ENCODE measurements at places on chromosomes 1 and 21.

DNA sequence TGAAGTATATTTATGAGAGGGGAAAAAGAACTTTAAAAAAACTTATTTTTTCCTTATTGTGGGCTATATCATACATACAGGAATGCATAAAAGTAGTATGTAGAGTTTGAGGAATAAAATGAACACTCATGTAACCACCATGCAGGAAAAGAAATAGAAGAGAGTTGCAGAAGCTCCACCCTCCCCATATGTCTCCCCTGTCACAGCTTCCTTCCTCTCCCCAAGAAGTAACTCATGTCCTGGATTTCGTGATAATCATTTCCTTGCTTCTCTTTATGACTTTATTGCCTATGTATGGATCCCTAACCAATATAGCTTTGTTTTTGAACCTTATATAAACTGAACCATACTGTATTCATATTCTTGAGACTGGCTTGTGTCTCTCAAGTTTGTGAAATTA is 126.4 kb downstream of the ZZZ3 start:
- no peak for DNase-seq

- no peak for DNase-seq
These were observed 19.0 kb downstream of the SAMSN1 start for GRCh38 chr21:14526836-14527695.

- no peak for DNase-seq
These were observed 10.1 kb downstream of the GPATCH2 start for GRCh38 chr1:217620814-217621213.

GRCh38 chr1:117570988-117571409 is 34.8 kb upstream of the TENT5C start:
- DNase-seq: no peak

- DNase-seq: no peak
These were observed 313.9 kb downstream of the BARHL2 start for GRCh38 chr1:90402893-90403849.

DNA sequence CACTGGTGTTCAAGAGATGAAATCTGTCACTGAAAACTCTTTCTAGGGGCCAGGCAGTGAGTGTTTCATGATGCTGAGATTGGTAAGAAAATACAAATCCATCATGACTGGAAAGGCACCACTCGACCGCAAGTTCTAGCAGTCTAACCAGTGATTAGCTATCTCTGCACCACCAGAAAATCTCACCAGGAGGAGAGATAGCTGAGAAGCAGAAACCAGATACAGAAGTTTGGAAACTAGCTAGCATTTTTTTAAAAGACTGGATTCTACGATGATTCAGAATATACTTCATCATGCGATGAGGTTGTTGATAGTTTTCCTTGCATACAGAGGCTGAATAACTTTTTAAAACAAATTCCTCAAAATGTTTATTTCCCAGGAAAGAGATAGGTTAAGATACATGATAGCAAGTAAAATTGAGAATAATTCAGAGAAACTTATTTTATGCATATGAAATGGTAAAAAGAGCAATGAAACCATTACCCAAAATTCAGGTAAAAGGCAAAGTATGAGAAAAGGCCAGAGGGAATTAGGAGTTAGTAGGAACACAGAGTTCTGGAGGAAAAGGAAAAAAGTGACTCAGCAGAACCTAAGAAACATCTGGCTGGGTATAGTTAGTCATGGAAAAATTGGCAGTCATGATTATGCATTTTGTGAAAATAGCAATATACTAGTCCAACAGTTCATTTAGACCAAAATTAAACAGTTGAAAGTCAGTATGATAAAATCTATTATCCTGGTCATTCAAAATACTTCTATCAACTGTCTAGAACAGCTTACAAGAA is 3.3 kb upstream of the F3 start:
- DNase-seq: peak; percentile 17

DNA sequence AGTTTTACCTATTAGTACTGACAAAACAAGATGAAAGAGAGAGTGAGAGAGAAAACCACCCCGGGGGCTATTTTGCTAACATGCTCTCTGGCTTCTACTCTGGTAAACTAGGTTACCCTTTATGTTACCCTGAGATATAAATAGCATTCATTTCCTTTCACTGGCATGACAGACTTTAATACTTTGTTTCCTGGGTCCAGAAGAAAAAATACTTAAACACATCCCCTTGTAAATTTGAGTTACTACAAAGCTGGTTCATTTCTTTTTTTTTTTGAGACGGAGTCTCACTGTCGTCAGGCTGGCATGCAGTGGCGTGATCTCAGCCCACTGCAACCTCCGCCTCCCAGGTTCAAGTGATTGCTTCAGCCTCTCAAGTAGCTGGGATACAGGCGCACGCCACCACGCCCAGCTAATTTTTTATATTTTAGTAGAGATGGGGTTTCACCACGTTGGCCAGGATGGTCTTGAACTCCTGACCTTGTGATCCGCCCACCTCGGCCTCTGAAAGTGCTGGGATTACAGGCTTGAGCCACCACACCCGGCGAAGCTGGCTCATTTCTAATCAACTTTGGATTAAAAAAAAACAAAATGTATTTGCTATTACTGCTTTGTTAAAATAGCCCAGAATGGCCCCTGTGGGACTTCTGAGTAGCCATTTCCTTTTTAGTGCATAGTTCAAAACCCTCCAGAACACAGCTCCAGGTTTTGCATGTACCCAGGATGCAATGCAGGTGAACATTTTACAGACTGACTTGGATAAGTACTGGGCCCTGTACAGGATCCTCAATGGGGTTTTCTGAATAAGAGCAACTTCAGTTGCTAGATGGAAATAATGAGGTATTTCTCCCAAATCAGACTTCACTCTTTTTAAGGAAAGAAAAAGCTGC is 20.6 kb downstream of the INPP5B start:
- no peak for DNase-seq

- no peak for DNase-seq
These were observed 194.5 kb downstream of the DSCAM start for GRCh38 chr21:40652436-40652835.

DNA sequence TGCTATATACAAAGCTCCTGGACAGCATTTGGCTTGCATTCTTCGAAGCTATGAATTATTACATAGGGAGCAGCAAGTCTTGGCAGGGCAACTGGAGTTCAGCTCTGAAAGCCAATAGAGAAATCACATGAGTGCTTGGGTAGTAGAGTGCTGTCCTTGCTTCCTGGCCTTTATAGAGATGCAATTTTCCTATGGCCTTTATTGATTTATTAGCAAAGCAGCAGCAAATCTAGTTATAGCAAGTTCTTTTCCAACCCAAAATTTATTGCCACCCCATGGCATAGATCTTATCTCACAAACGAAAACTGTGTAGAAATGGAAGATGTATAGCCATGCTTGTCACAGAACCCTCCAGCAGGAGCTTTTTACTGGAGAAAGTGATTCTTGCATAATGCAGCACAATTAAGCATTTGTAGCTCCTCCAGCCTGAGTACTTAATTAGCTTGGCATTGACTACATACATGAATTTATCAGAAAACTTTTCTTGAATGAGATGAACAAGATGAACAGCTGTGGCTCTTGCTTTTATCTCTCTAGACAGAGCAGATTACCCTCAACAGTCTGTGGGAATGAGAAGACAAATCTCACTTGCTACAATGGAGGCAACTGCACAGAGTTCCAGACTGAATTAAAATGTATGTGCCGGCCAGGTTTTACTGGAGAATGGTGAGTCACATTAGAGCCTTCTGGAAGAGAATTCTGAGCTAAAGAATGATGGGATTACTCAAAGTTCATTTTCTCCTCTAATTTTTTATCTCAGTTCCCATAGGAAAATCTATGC is 170.1 kb downstream of the CRB1 start:
- DNase-seq: no peak

DNA sequence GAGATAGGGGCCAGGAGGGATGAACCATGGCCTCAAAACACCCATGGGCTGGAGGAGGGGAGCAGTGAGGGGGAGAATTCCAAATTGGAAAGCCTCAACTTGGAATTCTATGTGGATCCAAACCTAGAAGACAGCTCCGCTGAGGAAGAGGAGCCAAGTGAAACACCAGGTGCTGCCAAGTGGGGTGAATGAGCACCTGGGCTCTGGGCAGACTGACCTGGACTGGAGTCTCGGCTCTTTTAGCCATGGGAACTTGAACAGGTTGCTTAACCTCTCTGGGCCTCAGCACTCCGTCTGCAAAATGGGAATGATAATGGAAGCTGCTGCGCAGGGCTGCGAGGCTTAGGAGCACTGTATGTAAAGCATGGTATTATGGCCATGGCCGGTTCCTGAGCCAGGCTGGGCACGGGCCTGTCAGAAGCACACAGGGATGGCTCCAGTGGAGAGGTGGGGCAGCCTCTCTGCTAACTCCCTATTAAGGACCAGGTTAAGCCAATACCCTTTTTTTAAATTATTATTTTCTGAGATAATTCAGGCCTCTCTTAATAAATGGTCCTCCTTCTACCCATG is 81.5 kb downstream of the SYT2 start:
- no peak for DNase-seq

DNA sequence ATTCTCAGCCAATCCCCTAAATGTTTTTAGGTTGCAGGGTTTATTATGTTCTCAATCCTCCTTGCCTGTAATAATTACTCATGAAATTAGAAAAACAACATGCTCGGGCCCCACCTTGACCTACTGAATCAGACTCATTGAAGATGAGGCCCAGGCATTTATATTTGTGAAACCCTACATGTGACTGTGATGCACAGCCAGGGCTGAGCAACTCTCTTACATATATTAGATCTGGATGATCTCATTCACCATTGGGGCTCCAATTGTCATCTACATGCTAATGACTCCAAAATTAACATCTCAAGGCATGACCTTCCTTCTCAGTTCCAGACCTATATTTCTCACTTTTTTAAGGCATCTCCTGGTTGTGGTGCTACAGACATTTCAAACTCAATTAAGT is 103.3 kb downstream of the WDR3 start:
- no peak for DNase-seq

GRCh38 chr1:33633019-33633801 is 160.8 kb downstream of the ZSCAN20 start:
- peak; percentile 79 for DNase-seq

DNA sequence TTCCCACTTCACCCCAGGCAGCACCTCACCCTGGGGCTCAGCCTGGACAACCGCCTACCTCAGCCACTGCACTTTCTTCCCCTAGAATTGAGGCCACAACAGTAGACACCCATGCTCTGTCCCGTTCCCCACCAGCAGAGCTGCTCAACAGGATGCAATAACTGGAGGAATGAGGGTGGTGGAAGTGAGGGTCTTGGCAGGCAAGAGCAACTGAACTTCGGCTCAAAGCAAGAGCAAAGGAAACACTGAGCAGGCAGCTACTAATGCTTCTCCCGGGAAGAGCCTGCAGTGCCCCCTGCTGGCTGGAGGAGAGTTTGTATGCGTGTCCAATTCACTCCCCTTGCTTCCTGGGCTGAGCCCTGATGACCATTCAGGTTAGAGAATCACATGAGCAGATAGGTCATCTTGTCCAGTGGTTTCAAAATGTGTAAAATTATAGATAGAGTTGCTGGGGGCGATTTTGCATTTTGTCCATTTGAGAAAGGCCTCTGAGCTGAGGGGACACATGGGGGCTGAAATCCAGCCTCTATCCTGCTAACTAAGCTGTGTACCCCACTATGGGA is 13.9 kb downstream of the NT5C1A start:
- peak; percentile 79 for DNase-seq

- no peak for DNase-seq
These were observed 110.1 kb downstream of the MRPS6 start for GRCh38 chr21:34183331-34183928.

DNA sequence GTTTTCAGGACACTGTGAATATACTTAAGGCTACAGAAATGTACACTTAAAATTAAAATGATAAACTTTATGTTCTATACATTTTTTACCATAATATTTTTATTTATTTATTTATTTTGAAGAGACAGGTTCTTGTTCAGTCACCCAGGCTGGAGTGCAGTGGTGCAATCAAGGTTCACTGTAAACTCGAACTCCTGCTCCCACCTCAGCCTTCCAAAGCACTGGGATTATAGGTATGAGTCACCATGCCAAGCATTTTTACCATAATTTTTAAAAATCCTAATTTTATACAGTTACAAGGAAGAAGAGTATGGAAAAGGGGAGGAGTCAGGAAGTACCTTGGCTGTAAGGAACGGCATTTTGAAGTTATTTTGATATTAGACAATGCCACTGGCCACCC is 23.6 kb upstream of the ANGPTL3 start:
- DNase-seq: no peak

DNA sequence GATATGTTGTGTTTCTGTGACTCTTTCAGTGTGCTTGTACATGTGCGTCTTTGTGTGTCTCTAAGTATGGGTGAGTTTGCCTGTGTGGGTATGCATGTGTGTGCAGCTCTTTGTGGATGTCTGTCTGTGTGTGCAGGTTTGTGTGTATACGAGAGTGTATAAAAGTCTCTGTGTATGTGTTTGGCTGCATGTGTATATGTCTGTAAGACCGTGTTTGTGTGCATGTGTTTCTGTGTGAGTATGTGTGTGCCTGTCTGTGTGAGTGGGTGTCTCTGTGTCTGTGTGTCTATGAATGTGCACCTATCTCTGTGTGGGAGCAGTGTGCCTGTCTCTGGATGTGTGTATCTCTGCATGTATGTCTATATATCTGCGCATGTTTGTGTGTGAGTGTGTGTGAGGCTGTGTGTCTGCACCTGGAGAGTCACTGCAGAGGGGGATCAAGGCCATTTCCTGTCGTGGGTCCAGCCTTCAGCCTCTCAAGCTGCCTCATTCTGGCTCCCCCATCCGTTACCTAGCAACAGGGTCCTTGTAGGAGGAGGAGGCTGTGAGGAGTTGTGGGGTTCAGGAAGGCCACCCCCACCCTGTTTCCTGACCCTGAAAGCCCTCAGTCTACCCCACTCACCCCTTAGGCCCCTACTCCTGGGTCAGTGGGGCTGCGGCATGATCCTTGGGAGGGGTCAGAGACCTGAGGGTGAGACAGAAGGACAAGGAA is 10.4 kb downstream of the FGR start:
- no peak for DNase-seq

DNA sequence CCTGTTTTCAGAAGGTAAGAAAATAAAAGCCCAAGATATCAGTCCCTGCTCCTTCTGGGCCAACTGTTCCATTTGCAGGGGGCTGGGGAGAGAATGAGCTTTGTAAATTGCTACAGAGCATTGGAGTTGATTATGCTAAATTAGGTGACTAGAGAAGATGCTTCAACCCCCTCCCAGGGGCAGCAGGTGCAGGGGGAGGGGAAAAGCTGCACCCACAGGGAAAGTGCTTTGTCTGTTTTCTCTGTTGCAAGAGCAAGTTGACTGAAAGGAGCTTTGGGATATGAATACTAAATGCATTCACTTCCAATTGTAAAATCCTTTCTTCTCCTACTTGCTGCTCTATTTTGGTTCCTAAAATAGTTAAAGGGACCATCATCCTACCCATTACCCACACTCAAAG is 16.5 kb upstream of the PIGM start:
- no peak for DNase-seq
